Urothelium cell line (cell line): ENCODE measurements at places on chromosomes 6 and 20.

GRCh38 chr6:155054491-155055250 is 59.6 kb downstream of the TIAM2 start:
- DNase-seq = no peak

- DNase-seq = peak; percentile 82
These were observed 16.8 kb upstream of the ARFGEF2 start for GRCh38 chr20:48904566-48905296.

- DNase-seq = no peak
These were observed 12.7 kb upstream of the BAK1 start for GRCh38 chr6:33592595-33593413.

DNA sequence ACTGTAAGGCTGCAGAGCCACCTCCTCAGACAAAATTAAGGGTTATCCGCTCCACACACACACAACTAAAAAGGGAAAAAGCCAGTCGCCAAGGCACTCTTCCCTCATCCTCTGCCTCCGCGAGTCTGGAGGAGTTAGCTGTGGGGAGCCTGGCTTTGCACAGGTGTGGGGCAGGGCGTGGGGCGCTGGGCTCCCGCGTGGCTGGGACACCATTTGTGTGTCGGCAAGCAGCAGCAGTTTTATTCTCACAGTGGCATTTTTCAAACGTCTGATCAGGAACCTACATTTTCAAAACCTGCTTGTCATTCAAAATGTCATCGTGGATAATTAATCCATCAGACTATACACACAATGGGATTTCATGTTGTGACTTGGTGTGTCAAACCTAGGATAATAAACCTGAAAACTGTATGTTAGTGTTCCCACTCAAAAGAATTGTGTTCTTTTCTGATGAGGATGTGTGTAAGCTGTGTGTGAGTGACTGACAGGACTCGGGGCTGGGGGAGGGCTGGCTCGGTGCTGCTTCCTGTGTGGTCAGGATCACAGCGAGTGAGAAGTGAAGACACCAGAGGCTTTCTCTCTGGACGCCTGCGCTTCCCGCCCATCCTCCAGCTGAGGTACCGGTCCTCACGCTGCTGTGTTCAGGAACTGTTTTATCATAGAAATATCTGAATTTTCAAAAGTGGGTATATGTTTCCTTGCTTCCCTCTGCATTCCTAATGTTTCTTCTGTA is 83.1 kb downstream of the IRF4 start:
- peak; percentile 19 for DNase-seq

GRCh38 chr20:56860413-56860812 is 231.3 kb downstream of the TFAP2C start:
- DNase-seq = no peak

- no peak for DNase-seq
These were observed 361.9 kb downstream of the BCKDHB start for GRCh38 chr6:80468398-80468797.

- DNase-seq = no peak
These were observed 88.7 kb upstream of the NAA20 start for GRCh38 chr20:19928328-19929011.

GRCh38 chr6:49635978-49636712 is 494 bp downstream of the RHAG start:
- DNase-seq = no peak

- no peak for DNase-seq
These were observed 445.1 kb upstream of the JAG1 start for GRCh38 chr20:11118802-11119380.

DNA sequence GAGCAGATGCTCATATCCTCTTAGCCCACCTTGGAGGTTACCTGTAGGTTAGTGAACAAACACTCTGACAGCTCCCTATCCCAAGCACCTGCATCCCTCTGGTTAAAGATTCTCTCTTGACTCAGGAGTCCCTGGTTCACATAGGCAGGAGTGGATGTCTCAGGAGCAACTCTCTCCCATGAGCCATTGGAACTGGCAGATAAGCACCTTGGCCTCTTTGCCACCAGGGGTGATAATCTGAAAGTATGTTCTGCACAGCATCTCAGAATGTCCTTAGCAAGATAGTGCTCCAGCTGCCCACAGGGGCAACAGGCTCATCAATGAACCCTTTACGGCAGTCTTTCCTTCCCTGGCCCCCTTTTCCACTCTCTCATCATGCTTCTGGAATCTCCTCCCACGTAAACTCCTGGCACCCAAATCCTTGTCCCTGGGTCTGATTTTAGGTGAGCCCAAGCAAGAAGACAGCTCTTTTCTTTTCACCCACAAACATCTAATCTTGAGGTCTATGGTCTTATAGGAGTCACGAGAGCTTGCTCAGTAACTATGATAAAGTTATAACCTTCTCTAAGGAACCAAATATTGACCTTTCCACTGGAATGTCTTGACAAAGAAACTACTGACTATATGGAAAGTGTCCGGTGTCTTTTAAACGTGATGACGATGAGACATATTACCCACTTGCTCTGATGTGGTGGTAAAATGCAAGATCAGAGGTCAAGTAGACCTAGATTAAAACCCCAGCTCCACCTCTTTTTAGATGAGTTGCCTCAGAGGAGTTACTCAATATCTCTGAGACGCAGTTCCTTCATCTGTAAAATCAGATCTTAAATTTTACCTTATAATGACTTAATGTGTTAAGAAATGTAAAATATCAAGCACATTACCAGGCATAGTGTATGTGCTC is 39.8 kb upstream of the ISM1 start:
- DNase-seq = no peak

DNA sequence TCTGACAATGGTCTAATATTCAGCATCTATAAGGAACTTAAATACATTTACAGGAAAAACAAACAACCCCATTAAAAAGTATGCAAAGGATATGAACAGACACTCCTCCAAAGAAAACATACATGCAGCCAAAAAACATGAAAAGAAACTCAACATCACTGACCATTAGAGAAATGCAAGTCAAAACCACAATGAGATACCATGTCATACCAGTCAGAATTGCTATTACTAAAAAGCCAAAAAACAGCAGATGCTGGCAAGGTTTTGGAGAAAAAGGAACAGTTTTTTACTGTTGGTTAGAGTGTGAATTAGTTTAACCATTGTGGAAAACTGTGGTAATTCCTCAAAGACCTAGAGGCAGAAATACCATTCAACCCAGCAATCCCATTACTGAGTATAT is 339.0 kb upstream of the ADGRB3 start:
- no peak for DNase-seq

DNA sequence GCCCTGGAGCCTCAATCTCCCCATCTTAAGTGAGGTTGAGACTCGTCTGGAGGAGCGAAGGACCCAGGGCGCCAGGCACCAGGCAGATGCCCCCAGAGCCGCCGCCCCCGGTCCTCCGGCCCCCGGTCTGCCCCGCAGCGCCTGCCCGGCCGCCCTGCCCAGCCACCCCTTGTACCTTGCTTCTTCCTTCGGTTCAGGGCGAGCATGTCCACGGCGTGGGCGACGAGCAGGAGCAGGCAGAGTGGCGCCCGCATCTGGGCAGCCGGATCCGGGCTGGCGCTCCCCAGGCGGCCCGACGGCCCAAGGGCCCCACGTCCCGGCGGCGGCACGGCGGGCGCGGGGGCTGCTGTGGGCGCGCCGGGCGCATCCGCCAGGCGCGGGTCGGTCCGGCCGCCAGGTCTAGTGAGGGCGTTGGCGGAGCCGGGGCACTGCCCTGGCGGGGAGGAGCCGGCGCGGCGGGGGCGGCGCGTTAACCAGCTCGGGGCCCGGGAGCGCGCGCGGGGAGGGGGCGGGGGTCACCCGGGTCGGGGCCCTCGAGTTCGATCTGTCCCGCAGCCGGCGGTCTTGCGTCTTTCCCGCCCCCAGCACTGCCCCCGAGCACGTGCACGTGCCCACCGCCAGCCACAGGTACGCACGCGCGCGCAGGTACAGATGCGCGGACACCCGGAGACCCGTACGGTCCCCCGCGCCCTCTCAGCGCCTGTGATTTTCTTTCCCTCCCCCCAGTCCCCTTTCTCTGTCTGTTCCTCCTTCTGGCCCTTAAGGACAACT is at the start of gene RSPO4:
Gene RSPO4, minus strand, starts transcription at position 401 of the 771 bp plus-strand sequence. Its CDS starts 147 bp downstream, at position 254.
- DNase-seq = peak; percentile 73

GRCh38 chr6:31740397-31741223 is 805 bp downstream of the MSH5 start:
- peak; percentile 27 for DNase-seq

DNA sequence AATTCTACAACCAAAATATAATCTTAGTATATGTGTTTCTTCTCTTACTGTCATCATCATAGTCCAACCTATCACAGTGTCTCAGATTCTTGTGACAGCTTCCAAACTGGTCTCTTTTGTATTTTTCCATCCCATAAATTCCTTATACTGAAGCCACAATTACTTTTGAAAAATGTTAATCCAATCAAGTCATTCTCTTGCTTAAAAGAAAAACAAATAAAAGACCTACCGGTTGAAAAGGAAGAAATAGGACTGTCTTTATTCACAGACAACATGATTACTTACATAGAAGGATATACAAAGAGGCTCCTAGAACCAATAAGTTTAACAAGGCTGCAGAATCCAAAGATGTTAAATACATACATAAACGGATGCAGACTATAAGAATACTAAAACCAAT is 339.9 kb downstream of the RNGTT start:
- DNase-seq = no peak

GRCh38 chr20:53559816-53560215 is 33.8 kb downstream of the ZNF217 start:
- DNase-seq = no peak

- no peak for DNase-seq
These were observed 266.0 kb upstream of the STXBP5 start for GRCh38 chr6:146938266-146938665.

- DNase-seq = peak; percentile 87
These were observed 57.5 kb downstream of the RIN2 start for GRCh38 chr20:19815553-19815991.

- DNase-seq = peak; percentile 31
These were observed 51.4 kb upstream of the RPS6KA2 start for GRCh38 chr6:166678426-166678825.

DNA sequence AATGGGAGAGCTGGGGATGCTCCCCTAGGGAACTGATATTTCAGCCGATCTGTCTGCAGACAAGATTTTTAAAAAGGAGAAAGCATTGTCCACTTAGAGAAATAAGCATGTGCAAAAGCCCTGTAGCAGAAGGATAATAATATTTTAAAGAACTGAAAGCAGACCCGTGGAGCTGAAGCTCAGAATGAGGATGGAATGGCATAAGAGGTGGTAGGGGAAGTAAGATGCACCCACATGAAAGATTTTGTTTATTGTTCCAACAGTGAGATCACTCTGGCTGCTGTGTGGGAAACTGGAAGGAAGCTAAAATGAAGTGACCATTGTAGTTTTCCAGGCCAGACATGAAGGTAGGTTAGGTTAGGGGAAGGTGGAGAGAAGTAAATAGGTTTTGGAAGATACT is 266.4 kb upstream of the PRDM1 start:
- no peak for DNase-seq

- peak; percentile 42 for DNase-seq
These were observed 527 bp downstream of the TOMM34 start for GRCh38 chr20:44959638-44960102.

- DNase-seq = no peak
These were observed 90.5 kb upstream of the MBOAT1 start for GRCh38 chr6:20302702-20303251.

DNA sequence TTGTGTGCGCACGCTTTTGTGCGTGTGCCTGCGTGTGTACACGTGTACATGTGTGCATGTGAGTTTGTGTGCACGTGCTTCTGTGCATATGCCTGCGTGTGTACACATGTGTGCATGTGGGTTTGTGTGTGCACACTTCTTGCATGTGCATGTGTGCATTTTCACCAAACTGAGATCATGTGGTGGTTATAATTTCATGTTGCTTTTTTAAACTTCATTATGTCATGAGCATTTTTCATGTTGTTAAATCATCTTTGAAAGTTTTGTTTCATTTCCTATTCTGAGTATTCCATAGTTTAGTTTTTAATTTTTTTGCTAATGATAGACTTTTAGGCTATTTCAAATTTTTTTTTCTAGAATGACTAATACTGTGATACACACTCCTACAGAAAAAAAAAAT is 6.4 kb upstream of the CST3 start:
- DNase-seq = no peak

DNA sequence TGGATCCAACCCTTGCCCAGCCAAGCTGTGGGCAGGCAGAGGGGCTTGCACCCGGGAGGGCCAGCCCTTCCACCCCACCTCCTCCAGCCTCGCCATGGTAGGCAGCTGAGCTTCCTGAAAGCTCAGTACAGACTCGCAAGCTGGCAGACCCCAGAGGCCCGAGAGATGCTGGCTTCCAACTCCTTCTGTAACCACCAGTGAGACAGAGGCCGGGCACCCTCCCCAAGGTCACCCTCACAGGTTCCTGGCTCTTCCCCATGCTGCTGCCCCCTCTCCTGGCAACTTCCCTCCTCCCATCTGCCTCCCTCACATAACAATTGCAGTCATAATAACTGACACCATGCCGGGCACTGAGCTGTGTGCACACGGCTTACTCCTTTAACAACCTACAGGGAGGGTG is 26.2 kb upstream of the NOL4L start:
- DNase-seq = no peak

- peak; percentile 66 for DNase-seq
These were observed 8.2 kb upstream of the MTHFD1L start for GRCh38 chr6:150857062-150857944.

DNA sequence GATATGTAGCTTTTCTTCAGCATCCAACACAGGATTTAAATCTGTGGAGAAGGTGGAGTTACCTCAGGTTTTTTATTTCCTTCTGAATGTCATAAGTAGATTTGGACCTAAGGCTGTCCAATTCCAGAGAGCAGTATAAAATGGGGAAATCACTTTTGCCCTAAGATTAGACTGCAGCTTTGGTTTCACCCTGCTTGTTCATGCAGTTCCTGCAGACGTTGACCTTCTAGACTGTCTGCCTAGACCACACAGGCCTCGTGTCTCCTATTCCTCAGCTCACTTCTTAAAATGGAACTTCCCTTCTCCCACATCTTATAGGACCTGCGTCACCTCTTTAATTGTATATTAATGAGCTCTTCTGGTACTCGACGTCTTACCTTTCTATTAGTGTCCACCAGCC is 26.0 kb upstream of the C6orf62 start:
- DNase-seq = no peak

DNA sequence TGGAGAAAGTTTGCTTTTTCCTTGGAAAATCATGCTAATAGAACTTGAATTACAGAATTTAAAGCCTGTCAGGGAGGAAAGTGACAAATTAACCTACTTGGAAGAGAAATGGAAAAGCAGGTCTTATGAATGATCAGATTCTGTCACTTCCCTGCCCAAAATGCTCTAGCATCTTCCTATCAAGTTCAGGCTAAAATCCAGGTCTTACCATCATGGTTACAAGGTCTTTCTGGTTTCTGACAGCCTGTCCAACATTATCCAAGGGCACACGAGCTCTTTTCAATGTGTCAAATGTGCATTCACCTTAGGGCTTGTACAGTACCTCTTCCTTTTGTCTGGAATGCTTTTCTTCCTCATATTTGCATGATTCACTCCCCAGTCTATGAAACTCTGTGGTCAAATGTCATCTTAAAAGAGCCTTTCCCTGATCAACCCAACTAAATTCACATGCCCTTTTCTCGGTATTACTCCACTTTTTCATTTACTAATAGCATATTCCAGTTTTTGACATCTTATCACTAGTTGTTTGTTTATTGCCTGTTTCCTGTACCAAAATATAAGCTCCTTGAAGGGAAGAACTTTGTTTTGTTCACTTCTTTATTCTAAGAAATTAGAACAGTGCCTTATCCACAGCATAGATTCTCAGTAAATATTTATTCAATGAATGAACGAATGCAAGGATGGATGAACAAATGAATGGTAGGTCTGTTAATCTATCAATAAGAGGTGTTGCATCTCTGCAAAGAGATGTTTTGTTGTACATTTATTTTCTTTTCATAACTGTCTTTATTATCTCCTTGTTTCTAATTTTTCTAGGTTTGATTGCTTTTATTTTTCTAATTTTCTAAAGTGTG is 139.5 kb downstream of the BCAS1 start:
- no peak for DNase-seq

GRCh38 chr20:24610341-24611115 is 141.1 kb downstream of the SYNDIG1 start:
- DNase-seq = no peak
